T-helper 1 cell treated with Interleukin-12 subunit alpha and Interleukin-12 subunit beta and Interleukin-4 antibody, amounts not matched to agents 30 ng/mL and 1 ng/mL, for 36 hours (primary cell): ENCODE measurements at places on chromosomes 11 and 22. TPM values are rescaled to one million over a fixed set of nuclear protein-coding genes. Genes with fewer than 3 reads are reported as not detected.

Gene OVOL1
- total RNA-seq = not detected in 2 replicates

Gene OR11H1
- not detected in 2 replicates for total RNA-seq

Gene SCO2
- total RNA-seq = 9.5 and 11.0 TPM in 2 replicates

Gene PNPLA3
- 0.22 and 0.29 TPM in 2 replicates for total RNA-seq

Gene CCDC81
- 0.66 and 1.2 TPM in 2 replicates for total RNA-seq

Gene PPFIA1
- 42.1 and 43.5 TPM in 2 replicates for total RNA-seq

Gene TTLL1
- total RNA-seq = 5.3 and 6.2 TPM in 2 replicates

Gene FLRT1
- not detected in 2 replicates for total RNA-seq

Gene TPBGL
- 0.17 and 0.20 TPM in 2 replicates for total RNA-seq

Gene FOLR1
- not detected in 2 replicates for total RNA-seq

Gene MYOD1
- not detected in 2 replicates for total RNA-seq

Gene C11orf97
- not detected in 2 replicates for total RNA-seq

Gene CDHR5
- total RNA-seq = not detected in 2 replicates

Gene E2F8
- total RNA-seq = 22.8 and 24.9 TPM in 2 replicates

Gene DYNC2H1
- 0.96 and 1.2 TPM in 2 replicates for total RNA-seq

Gene LMO2
- 0.12 TPM in 1 of 2 replicates, not detected in the other for total RNA-seq

Gene SMCO4
- 33.3 and 39.5 TPM in 2 replicates for total RNA-seq

Gene OR10A6
- not detected in 2 replicates for total RNA-seq

Gene TNNT3
- 6.1 and 6.7 TPM in 2 replicates for total RNA-seq

Gene NRXN2
- 0.71 and 1.3 TPM in 2 replicates for total RNA-seq

Gene KCTD14
- 0.49 and 0.80 TPM in 2 replicates for total RNA-seq

Gene OR52I1
- 0.07 TPM in 1 of 2 replicates, not detected in the other for total RNA-seq

Gene ANO9
- total RNA-seq = 77.6 and 84.4 TPM in 2 replicates

Gene RASSF7
- 22.4 and 23.8 TPM in 2 replicates for total RNA-seq

Gene CLDN5
- total RNA-seq = 3.3 and 3.8 TPM in 2 replicates

Gene UEVLD
- 26.9 and 31.4 TPM in 2 replicates for total RNA-seq

Gene MMP7
- not detected in 2 replicates for total RNA-seq

Gene MOGAT2
- not detected in 2 replicates for total RNA-seq

Gene KDM4E
- total RNA-seq = not detected in 2 replicates

Gene LINC01488
- not detected in 2 replicates for total RNA-seq

Gene DDX10
- total RNA-seq = 36.6 and 38.3 TPM in 2 replicates

Gene TRPM5
- total RNA-seq = not detected in 2 replicates

Gene CHST1
- 0.17 TPM in 1 of 2 replicates, not detected in the other for total RNA-seq

Gene CRYBA4
- total RNA-seq = 0.27 TPM in 1 of 2 replicates, not detected in the other

Gene TBX1
- not detected in 2 replicates for total RNA-seq

Gene WNT11
- 0.71 and 2.7 TPM in 2 replicates for total RNA-seq
